ENCODE measurements at places on chromosomes 5 and 9.

DNA sequence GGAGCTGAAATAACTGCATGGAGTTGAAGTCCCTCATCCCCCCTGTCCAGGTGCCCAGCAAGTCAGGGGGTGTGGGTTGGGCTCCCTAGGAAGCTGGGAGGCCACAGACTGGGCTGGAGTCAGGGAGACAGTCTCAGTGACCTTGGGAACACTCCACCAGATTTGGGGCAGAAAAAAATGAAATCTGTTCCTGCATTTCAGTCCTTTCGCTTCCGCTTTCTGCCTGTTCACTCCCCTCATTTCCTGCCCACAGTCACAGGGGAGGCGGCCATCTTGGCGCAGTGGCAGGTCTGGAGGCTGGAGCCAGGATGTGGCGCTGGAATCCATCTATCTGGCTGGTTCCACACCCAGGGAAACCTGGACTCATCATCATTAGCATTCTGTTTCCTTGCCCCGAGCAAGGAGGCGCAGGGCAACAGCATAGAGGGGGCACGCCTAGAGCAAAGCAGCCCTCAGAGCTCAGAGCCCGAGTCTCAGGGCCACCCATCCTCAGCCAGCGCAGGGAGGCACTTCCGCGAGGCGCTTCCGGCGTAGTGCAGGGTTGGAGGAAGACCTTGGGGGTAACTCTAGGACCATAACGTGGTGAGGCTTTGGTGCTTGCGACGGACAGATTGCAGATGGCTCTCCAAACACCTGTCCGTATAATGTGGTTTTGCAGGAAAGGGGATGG lies 86.2 kb upstream of the HSPA9 start:
- no peak for DNase-seq

DNA sequence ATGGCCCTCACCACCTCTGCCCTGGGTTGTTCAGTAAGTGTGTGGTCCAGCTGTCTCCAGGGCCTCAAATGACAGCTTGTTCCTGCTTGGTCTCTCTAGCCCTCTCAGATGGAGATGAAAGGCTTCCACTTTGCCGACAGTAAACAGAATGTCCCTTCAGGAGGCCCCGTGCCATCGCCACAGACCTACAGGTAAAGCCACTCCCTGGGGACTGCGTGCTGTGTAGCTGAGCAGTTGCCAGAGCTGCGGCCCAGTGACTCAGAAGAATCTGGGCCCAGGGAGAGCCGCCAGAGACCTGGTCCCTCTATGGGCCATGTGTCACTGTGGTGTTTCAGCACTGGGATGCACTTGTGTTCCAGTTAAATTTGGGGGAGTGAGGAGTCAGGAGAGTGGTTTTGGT lies 10.6 kb upstream of the POMT1 start:
- DNase-seq: no peak

DNA sequence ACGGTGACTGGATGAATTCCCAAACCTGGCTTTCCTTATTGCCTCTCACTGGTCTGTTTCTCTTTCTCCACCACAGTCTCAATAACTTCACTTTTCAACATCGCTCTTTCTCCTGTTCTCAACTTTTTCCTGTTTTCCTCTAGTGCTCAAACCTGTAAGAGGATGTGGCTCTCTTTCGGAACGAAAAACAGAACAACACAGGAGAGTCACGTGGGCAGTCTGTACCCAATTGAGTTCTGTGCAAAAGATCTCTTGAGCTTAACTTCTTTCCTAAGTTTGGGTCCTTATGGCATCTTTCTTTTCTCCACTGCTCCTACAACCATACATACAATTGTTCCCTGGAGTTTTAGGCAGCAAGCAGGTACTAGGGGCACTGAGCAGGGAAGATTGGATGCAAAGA lies 8.9 kb downstream of the HAVCR1 start:
- DNase-seq: no peak

- DNase-seq: no peak
These were observed 8.3 kb downstream of the ZDHHC11B start for GRCh38 chr5:775961-776861.

DNA sequence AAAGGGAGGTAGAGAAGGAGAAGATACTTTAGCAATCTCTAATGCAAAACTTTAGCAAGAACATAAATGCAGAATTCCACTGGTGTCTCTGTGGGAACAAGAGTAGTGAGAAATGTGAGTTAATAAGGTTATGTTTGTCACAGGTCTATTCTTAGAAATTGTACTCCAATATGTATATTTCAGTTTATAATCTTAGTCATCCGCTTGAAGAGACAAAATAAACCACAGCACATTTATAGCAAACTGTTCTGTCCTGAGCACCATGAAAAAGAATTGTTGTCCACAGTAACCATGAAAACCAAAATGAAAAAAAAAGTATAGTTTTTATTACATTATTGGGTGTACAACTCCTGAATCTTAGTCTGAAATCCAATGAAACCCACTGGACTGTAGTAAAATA lies 93.6 kb upstream of the TSLP start:
- no peak for DNase-seq

DNA sequence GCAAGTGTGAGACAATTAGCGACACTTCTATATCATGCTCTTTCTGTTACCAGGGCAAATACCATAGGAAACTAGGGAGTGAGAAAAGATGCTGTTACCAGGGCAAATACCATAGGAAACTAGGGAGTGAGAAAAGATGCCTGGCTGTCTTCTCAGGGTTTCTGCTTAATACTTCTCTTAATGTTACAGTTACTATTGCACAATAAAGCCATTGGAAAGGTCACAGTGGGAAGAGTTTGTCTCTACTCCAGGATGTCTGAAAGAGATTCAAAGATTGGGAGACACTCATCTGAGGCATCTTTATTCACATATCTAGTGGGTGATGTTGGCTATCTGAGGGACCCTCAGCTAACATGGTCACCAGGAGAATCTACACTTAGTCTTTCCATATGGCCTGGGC lies 431.7 kb upstream of the POU5F2 start:
- no peak for DNase-seq

GRCh38 chr5:78573318-78573717 lies 75.3 kb downstream of the LHFPL2 start:
- DNase-seq: no peak

DNA sequence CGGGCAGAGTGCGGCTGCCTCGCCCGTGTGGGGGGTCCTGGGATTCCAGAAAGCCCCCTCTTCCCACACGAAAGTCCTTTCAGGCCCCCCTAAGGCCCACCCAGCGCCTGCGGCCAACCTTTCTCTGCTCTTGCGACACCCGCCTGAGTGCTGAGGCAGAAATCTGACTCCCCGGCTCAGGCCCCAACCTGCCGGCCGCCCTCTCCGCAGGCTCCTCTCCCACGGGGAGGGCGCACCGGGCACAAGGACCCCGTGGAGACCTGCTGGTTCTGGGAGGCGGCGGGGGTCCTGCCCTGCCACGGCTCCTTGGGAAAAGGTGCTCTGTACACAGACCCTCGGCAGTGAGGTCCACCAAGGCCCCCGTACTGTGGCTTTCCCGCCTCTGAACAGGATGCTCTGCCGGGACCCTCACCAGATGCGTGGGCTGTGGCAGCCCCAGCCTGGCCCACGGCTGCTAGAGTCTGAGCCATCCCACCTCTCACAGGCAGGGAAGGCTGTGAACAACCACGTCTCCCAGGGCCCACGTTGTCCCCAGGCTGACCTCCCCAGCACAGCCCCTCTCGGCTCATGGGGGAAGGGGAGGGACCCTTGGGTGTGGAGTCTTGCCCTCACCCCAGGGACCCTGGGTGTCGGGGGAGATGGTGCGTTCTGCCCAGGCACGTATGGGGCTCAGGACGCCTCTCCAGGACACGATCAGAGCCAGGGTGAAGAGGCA lies 41.5 kb upstream of the EGFL7 start:
- no peak for DNase-seq

GRCh38 chr5:124220418-124220817 lies 526.0 kb downstream of the ZNF608 start:
- DNase-seq: no peak

DNA sequence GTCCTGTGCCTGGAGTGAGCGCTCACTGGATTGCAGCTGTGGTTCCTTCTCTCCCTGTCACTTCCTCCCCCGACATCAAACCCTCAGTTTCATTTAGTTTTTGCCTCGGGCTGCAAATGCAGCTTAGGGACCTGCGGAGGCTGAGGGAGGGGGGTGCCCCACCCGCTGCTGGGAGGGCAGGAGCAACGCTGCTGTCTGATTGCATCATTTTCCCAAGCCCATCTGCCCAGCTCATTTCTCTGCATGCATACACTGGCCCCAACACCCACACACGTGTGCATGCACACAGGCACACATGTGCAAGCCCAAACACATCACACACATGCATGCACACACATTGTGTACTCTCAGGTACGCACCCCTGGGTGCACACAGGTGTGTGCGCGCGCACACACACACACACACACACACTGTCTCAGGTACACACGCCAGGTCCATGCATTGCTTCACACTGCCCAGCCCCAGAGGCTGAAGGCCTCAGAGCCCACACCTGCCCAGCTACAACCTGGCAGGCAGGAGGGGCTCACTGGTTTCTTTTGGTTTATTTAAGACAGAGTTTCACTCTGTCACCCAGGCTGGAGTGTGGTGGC lies 3.4 kb downstream of the ASS1 start:
- no peak for DNase-seq

DNA sequence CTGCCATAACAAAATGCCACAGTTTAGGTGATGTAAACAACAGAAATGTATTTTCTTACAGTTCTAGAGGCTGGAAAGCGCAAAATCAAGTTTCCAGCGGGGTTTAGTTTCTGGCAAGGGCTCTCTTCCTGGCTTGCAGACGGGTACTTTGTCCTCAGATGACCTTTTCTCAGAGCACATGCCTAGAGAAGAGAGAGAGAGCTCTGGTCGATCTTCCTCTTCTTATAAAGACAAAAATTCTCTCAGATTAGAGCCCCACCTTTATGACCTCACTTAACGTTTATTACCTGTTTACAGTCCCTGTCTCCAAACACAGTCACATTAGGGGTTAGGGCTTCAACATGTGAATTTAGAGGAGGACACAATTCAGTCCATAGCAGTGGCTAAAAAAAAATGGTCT lies 119.7 kb downstream of the CETN3 start:
- DNase-seq: no peak

- DNase-seq: no peak
These were observed 232.8 kb downstream of the MAN2A1 start for GRCh38 chr5:109922381-109922995.

- no peak for DNase-seq
These were observed 139.8 kb downstream of the MPDZ start for GRCh38 chr9:13139641-13140171.

DNA sequence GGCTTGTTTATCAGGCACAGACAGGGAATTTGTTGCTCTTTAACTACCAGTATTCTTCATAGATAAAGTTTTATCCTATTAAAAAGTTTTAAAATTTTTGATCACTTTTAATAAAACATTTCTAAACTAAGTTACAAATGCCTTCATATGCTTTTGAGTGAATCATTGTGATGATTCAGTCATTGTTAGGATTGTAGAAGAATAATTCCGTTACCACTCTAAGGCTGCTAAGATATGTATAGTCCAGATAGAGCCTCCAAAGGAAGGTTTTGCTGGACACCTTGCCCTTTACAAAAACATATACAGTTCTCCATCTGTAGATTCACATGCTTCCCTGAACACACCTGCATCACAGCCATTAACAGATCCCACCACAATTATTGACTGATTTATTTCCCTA lies 233.7 kb downstream of the SPOCK1 start:
- no peak for DNase-seq

Data from GF-D8 (cell line).